NCI-H2227 treated with DMSO at 0.1 percent for 48 hours (cell line): ENCODE measurements at places on chromosomes 1 and 21.

GRCh38 chr1:98172578-98172977 is 251.7 kb upstream of the DPYD start:
- DNase-seq: no peak

DNA sequence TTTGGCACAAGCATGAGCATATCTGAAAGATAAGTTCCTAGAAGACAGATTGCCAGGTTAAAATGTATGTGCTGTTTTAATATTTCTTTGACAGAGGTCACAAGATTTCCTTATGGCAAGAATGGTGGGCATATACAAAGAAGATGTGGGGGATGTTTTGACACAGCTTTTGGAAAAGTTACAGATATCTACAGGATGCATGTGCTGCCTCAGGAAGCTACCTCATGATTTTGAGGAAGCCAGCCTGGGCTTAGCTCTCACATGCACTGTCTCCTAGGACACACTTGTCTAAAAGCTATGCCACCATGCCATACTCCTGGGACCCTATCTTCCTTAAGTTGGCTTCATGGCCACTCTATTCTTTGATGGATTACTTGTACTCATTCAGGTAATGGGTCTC is 99.9 kb downstream of the C1orf94 start:
- DNase-seq: no peak

- no peak for DNase-seq
Measured at GRCh38 chr1:41889506-41890414, 29.0 kb downstream of the HIVEP3 start.

- no peak for DNase-seq
Measured at GRCh38 chr1:119740261-119740660, 28.4 kb downstream of the HMGCS2 start.

GRCh38 chr1:39098546-39099250 is 72.5 kb downstream of the NDUFS5 start:
- DNase-seq: peak; percentile 93

- no peak for DNase-seq
Measured at GRCh38 chr21:41280115-41280919, 36.3 kb upstream of the FAM3B start.

GRCh38 chr21:16583556-16583955 is 853.8 kb downstream of the USP25 start:
- DNase-seq: peak; percentile 62

DNA sequence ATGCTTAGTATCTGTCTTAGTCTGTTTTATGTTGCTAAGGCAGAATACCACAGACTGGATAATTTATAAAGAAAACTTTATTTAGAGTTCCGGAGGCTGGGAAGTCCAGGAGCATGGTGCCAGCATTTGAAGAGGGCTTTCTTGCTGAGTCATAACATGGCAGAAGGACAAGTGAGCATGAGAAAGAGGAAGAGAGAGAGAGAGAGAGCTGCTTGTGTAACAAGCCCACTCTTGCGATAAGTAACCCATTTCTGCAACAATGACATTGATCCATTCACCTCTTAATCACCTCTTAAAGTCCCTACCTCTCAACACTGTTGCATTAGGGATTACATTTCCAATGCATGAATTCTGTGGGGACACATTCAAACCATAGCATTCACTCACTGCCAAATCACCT is 11.7 kb upstream of the MYOCOS start:
- no peak for DNase-seq

- no peak for DNase-seq
Measured at GRCh38 chr1:175268720-175269119, 76.1 kb upstream of the KIAA0040 start.

- no peak for DNase-seq
Measured at GRCh38 chr1:172275478-172275877, 145.0 kb upstream of the C1orf105 start.

DNA sequence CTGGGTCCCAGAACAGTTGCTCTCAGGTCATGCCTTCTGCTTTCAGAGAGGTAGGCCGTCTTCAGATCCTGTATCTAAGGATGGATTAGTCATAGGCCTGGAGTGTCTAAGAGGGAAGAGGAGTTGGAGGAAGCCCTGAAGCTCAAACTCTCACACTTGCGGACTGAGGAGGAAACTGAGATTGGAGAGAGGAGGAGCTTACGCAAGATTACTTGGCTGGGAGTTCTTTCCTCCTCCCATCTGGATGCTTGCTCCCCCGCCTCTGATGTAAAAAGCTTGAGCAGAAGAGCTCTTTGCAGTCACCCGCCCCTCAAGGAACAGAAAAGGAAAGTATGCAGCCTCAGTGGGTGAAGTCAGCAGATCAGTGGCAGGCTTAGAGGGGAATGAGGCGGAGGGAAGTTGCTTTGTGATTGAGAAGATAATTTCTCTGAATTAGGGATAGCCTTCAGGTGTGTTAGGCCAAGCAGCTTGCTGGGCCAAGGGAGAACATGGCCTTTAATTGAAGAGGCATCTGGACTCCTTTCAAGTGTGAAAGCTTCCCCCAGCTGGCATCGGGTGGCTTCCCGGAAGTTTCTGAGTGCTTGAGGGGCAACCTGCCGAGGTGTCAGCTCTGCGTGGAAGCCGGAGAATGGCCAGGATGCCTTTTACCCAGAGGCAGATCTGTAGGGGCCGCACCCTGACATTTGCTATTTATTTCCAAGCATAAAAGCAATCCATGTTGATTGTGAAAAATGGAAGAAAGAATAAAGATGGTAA is 6.6 kb downstream of the ADORA1 start:
- no peak for DNase-seq

GRCh38 chr1:171902527-171902926 is 61.2 kb downstream of the DNM3 start:
- DNase-seq: no peak

GRCh38 chr1:32201011-32201855 is 838 bp downstream of the CCDC28B start:
- DNase-seq: peak; percentile 62

DNA sequence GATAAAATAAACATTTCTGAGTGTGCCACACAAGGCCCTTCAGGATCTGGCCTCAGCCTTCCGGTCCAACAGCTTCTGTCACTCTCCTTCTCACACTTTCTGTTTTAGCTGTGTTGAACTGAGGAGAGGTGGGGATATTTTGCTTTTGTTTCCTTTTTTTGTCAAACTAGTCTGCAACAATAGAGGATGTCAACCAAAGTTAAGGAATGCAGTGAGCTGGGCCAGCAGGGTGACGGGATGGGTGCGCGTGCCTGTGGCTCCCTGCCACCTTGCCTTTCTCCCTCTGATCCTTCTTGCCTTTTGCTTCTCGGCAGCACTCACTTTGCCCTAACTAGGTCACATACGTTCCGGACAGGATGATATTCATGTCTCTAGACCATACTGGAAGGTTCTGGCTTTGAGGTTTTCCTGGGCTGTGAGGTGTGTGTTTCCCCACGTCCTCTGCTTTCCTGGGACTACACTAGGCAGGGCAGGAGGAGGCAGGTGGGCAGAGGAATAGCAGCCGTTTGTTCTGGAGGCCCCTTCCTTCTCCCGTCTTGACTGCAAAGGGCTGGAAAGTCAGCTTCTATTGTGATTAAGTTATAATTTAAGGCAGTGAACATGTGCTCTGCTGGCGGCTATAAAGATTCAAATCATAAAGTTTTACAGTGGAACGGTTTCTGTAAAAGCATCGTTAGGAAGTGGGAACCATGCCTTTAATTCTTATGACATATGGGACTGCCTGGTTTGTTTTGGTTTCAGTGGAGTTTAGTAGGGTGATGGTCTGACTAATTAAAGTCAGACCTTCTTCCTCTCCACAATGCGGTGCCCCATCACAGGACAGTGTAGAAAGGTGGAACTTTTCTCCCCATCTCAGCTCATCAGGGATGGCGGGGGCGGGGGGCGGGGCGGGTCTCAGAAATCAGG is 67.8 kb downstream of the RNF220 start:
- DNase-seq: no peak

- DNase-seq: no peak
Measured at GRCh38 chr1:7675431-7676273, 95.4 kb upstream of the VAMP3 start.

DNA sequence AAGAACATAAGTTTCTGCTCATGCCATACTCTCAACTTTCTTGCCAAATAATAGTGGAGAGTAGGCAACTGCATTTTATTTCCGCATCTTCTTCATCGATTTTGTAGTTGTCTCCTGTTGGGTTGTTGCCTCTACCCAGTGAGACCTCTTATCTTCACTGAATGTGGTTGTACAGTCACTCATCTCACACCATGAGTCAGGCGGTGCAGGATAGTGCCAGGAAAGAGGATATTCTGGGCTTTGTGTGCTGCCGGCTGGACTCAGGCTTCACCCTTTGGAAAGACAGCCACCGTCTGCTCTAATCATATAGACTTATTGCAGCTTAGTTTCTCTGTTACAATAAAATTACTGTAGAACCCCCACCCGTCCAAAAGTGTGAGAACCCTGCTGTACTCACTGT is 154.3 kb upstream of the USP24 start:
- DNase-seq: no peak

DNA sequence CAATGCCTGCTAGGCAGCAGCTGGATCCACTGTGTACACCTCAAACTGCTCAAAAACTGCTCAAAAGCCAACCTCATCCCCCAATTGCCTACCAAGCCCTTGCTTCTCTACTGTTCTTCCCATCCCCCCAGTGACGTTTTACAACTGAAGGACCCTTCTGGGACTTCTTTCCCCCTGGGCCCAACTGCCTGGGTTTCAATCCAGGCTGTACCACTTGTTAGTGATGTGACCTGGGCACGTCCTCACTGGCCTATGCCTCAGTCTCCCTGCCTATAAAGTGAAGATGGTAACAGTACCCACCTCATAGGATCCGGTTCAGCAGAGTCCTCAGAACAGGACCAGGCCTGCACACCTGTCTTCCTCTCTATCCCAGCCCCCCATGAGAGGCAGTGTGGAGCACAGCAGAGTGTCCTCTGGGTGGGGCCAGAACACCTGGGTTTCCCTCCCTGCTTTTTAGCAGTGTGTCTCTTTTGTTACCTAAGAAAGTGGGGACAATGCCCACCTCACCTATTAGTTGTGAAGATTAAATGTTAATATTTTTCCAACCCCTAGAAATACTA is 1.9 kb upstream of the TEKT2 start:
- no peak for DNase-seq

GRCh38 chr1:154657556-154657955 is 49.6 kb upstream of the ADAR start:
- DNase-seq: no peak

DNA sequence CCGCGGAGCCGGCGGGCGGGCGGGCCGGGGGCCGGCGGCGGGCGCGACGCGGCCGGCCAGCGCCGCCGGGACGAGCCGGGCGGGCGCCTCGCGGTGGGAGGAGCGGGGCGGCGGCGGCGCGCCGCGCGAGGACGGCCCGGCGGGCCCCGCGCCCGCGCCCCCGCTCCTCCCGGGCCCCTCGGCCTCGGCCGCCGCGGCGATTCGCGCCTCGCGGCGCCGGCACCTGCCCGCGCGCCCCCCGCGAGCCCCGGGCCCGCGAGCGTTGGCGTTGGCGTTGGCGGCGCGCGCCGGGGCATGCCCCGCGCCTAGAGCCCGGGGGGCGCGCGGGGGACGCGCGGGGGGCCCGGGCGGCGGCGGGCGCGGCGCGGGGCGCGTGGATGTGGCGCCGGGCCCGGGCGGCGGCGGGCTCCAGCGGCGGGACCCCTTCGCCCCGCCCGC is at the start of gene SKI:
TSS of gene SKI (plus strand) at position 163 of the 438 bp plus-strand sequence. CDS start 448 bp downstream, outside the sequence.
- DNase-seq: no peak

GRCh38 chr1:219066631-219067349 is 106.9 kb upstream of the LYPLAL1 start:
- DNase-seq: no peak

- no peak for DNase-seq
Measured at GRCh38 chr1:11316701-11317100, 43.7 kb downstream of the UBIAD1 start.

DNA sequence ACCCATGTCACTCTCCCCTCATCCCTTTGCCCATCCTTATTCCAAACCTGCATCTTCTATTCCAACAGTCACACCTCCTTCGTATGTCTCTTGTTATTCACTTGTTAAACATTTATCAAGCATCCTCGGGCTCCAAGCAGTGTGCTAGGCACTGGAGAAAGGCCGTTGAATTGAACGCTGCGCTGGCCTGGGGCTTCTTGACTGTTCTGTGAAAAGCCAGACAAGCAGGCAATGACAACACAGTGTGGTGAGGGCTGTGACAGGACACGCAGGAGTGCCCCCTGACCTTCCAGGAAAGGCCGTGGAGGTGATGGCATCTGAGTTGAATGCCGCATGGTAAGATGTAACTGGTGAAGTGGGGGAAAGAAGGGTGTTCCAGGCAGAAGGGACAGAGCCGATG is 19.2 kb downstream of the ETV3 start:
- DNase-seq: no peak

DNA sequence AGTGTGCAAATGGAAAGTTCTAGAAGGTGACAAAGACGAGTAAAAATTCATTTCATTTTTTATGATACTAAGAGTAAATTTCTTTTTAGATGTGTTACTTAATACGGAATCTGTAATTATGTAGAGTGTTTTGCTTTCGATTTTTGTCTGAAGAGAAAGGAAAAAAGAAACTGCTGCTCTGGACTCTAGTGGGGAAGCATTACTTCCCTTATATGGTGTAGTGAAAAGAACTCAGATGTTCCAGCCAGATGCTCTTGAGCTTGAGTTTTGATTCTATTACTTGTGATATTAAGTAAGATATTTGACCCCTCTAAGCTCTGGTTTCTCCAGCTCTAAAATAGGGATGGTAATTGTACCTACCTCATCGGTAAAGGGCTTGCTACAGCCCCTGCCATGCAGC is 12.2 kb upstream of the GPR161 start:
- no peak for DNase-seq

- DNase-seq: no peak
Measured at GRCh38 chr1:150874455-150875196, 1.8 kb downstream of the ARNT start.

- no peak for DNase-seq
Measured at GRCh38 chr1:230145953-230146476, 79.0 kb downstream of the GALNT2 start.

DNA sequence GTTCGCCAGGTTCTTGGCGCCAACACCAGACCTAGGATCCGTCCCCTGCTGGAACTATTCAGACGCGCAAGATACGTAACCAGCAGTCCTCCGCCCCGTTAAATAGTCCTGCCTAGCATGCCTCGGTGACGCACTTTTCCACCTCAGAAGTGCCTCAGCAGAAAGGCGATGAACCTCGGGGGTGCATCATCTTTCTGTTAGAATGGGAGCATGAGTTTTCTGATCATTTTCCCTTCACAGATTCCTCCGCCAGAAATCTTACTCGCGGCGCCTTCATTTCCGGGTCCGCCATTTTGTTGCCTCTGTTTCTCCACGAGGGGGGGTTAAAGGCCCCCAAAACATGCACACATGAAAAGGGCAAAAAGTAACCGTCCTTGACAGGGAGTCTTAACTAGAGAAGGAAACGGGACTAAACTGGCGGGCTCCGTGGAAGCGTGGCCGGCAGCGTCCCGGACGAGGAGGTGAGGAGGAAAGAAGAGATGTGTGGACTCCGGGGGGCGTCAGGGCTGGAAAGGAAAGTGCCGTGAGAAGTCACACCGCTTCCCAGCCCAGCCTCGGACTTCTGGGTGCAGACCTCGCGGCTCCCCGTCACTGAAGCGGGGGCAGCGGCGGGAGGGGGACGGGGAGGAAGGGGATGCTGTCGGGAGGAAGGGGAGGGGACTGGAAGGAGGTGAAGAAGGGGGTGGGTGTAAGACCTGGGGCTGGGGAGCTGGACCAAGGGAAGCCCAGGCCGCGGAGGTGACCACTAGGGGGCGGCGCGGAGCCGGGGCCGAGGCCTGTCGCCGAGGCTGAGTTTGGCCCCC is at the start of gene GABPB2:
TSS of gene GABPB2 (plus strand) at position 288 of the 803 bp plus-strand sequence. CDS start 17,429 bp downstream, outside the sequence.
- DNase-seq: peak; percentile 79
